ENCODE measurements at places on chromosomes 6 and 20.

- no peak for DNase-seq
Observed at GRCh38 chr6:125154118-125154760, 666 bp downstream of the TPD52L1 start.

DNA sequence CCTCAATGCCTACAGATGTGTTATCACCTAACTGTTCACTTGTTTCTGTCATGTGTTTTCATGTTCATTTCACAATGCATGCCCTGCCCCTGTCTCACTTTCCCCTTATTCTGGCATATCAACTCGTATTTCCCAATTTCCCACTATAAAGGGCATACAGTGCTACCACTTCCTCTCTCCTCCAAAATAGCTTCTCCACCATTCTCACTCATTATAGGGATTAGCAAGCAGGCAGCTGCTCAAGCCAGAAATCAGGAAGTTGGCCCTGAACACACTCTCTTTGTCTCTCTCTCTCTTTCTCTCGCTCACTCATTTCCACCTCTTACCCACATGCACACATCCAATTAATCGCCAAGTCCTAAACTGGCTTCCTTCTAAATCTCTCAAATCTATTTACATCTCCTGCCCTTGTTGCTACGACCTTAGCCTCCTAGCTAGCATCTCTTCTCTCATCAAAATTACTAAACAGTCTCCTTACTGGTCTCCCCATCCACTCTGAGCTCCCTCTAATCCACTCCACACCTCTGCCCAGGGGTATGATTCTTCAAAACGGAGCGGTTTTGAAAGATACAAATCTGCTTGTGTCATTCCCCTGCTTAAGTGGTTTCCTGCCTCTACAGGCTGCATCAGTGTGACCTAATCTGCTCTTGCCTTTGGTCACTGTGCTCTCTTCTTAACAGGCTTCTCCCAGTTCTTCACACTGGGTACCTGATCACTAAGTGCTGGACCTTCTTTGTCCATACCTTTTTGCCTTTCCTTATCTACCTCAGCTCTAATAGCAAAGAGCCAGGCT lies 196.2 kb downstream of the BTBD9 start:
- DNase-seq, result peak; percentile 72

DNA sequence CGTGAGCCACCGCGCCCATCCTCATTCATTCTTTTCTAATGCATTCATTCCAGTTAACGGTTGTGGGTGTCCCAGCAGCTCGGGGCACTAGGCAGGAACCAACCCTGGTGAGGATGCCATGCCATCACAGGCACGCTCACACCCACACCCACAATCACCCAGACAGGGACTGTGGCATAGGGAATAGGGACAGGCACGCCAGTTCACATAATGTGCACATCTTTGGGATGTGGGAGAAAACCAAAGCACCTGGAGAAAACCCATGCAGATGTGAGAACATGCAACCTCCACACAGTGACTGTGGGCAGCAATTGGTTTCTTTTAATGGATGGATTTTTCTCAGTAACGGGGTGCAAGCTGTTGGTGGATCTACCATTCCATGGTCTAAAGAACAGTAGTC lies 64.3 kb downstream of the IRF4 start:
- no peak for DNase-seq

- no peak for DNase-seq
Observed at GRCh38 chr6:33595001-33595846, 15.1 kb upstream of the BAK1 start.

GRCh38 chr20:7765221-7765620 lies 175.0 kb downstream of the HAO1 start:
- no peak for DNase-seq

GRCh38 chr6:46821458-46821881 lies 28.3 kb downstream of the MEP1A start:
- no peak for DNase-seq

GRCh38 chr6:157644043-157644810 lies 178.8 kb upstream of the SNX9 start:
- no peak for DNase-seq

DNA sequence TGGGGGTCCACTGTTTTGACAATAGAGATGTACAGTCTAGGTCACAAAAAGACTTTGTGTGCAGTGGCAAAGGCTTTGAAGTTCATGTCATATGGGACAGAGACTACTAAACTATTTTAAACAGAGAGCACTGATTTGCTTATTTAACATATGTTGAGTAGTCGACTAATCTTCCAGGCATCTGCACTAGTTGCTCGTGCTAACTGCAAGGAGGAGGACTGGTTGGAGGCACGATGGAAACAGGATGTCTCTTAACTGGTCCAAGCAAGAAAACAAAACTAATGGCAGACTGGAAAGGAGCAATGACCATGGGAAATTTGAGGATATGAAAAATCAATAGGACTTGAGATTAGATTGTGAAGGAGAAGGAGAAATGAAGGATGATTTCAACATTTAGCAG lies 28.5 kb upstream of the ERVFRD-1 start:
- no peak for DNase-seq

DNA sequence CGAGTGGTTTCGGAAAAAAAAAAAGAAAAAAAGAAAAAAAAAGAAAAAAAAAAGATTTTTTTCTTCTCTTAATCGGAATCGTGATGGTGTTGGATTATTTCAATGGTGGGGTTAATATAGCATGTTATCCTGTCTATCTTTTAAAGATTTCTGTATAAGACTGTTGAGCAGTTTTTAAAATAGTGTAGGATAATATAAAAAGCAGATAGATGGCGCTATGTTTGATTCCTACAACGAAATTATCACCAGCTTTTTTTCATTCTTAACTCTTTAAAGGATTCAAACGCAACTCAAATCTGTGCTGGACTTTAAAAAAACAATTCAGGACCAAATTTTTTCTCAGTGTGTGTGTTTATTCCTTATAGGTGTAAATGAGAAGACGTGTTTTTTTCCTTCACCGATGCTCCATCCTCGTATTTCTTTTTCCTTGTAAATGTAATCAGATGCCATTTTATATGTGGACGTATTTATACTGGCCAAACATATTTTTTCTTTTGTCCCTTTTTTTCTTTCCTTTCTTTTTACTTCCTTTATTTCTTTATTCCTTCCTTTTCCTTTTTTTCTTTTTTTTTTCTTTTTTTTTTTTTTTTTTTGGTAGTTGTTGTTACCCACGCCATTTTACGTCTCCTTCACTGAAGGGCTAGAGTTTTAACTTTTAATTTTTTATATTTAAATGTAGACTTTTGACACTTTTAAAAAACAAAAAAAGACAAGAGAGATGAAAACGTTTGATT lies 3.6 kb downstream of the SOX4 start:
- no peak for DNase-seq

DNA sequence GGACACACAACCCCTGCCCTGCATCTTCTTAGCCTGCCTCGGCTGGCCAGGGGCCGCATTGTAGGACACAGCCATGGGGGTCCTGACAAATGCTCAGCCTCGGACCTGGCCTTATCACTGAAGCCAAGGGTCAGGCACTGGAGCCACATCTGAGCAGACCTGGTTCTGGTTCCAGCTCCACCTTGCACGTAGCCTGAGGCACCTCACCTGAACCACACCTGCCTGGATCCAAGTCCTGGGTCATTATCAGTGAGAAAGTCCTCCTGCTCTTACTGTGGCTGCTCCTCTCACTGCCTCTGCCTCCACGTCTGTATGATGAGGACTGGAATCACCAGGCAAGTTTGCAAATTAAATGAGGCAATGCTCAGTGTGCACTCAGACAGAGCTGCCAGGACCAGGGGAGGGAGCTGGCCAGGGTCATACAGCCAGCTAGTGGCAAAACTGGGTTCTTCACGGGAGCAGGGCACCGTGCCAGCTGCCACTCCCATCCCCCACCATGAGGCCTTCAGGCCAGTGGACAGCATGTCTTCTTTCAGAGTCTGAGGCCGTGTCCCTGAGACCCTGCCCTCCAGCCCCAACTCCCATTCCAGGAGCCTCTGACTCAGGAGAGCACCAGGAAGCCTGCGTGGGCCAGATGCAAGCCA lies 40.2 kb downstream of the MRPL14 start:
- DNase-seq, result no peak

DNA sequence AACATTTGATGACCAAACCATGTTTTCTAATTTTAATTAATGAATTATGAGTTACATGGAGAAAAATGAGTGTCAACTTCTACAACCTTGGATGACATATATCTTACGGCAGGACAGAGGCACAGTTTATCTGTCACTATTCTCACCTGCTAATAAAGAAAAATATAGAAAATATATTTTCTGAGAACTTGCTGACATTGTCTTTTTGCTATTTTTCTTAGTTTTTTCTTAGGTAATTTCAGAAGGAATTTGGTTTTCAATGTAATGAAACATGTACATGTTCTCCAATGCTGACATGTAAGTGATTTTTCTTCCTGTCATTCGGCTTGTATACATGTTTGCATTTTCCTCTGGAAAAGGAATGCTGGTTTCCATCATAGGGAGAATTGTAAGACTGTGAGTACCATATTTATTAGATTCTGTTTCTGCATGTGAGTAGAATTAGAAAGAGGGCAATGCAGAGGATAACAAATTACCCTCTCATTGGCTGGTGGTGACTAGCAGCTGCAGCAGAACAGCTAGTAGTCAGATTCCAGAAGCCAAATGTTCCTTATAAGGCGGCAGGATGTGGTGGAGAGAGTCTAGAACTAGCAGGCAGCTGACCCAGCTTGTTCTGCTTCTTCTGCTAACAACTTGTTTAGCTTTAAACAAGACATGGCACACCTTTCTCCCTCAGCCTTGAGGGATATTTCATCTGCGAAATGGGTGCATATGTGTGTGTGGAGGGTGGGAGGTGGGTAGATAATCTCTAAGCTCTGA lies 132.8 kb upstream of the SPACA1 start:
- DNase-seq, result no peak

DNA sequence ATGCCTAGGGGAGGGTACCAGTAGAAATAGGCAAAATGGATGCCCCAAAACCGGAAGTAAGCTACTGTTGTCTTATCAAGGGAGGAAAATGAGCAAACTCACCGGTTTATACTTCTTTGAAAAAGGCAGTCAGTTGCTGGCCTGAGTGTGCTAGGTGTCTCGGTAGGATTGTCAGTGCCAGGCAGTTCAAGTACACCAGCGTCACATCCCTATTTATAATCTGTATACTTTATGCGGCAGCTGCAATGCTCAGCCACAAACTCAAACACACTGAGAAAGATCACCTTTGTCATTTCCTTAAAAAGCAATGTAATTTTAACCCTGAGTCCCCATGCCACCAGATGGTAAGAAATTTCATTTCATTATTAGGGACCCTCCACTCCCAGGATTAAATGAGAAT lies 196.2 kb downstream of the EYA2 start:
- no peak for DNase-seq

GRCh38 chr6:158285656-158286021 lies 26.6 kb upstream of the TULP4 start:
- DNase-seq, result no peak

DNA sequence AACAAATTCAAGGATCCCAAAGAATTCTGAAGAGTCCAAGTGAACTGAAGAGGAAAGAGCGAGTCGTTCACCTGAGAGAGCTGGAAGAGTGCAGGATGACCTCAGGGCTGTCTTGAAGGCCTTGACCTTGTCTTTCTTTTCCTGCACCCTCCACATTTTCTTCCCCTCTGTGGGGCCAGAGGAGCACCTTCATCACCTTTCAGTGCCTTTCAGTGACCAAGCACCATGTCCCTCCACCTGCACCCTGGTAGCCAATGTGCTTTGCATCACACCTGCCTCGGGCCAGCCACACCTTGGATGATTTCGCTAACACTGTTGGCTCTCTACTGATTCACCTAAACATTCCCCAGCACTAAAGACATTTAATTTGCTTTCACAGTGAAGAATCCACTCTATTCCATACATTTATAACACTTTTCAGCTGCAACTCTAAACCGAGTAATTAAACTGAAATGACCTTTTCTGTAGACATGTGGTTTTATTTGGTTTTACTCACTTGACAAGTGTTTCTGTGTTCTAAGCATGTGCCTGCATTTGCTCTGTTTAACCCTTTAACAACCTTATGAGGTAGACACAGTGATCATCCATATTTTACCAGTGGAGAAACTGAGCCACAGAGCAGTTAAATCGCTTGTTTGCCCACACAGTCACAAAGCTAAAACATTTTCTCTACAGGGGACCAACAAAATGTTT lies 121.3 kb upstream of the CST7 start:
- DNase-seq, result no peak

DNA sequence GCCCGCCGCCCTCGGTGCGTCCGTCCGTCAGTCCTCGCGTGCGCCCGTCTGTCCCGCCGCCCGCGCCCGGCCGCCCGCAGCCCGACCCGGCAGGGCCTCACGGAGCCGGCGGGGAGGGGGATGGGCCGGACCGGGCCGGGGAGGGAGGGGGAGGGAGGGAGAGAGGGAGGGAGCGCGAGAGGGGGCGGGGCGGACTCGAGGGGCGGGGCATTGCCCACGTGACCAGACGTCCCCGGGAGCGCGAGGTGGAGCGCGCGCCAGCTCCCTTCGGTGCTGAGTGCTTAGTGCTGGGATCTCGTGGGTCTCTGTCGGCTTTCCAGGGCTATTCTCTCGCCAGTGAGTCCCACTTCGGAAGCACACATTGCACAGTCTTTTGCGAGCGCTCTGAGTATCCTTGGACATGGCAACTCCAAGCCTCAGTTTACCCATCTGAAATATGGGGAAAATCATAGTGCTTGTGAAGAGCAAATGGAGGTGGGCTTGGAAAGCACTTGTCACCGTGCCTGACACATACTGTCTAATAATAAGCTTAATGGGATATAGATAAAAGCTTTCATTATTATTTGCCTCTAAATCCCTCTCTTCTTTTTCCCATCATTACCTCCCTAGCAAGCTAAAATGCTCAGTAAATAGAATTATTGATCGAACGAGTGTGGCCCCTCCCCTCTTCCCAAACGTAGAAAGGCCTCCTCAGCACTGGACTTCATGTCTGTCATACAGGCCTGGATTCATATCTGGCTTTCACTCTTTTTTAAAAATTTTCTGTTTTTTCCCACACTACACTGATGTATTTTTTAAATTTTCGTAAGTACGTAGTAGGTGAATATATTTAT lies at the start of gene NCOA6:
NCOA6 (minus strand) TSS at position 122 of the 833 bp plus-strand sequence. CDS start 43,296 bp downstream, outside the sequence.
- DNase-seq, result peak; percentile 86

- DNase-seq, result no peak
Observed at GRCh38 chr6:31734247-31734820, 2.0 kb downstream of the CLIC1 start.
